WERI-Rb-1 (cell line): ENCODE measurements at places on chromosomes 2 and 18.

GRCh38 chr2:122273785-122274419, 518.5 kb downstream of the TSN start:
- no peak for DNase-seq

- no peak for DNase-seq
These were observed 62.5 kb downstream of the CTIF start for GRCh38 chr18:48601343-48601742.

DNA sequence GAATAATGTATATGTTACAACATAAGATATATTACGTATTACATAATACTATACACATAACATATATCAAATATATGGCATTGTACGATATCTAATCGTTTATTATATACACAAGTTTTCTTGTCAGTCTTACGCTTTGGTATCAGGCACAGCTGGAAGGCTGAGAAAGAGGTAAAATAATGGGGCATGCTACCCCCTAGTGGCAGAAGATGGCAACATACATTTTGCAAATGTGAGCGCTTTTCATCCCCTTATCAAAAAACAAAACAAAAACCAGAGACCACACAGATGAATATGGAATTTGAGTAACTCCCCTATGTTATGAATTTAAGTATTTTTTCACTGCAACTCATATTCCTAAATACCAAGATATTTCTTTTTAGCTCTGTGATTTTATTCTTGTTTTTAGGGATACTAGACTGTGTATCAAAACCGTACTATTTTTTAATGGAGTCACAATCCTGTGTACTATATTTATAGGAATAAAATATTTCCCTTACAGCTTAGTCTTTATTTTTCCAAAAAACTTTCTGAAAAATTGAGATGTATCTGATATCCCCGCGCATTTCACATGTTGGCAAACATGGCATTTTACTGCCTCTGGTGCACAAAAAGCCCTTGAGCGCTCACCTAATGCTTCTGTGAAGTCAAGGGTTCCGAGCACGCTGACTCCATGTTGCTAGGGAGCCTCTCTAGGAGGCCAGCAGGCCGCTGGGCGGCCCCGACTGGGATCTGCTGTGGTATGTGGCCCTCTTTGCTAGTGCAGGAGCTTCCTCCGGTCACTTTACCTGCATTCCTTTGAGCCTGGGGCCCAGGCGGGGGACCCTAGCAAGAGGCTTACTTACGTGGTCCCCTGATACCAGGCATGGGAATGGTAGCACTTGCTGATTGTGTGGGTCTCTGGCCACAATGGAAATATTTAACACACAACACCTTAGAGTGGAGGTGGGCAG, 62.5 kb downstream of the SLC4A3 start:
- DNase-seq = peak; percentile 51

- peak; percentile 59 for DNase-seq
These were observed 35.2 kb upstream of the CD207 start for GRCh38 chr2:70870790-70871189.

- no peak for DNase-seq
These were observed 11.4 kb upstream of the SLC20A1 start for GRCh38 chr2:112634153-112634873.

GRCh38 chr18:58697146-58697545, 25.9 kb downstream of the MALT1 start:
- DNase-seq = no peak

- DNase-seq = no peak
These were observed 1271.7 kb upstream of the SLC39A10 start for GRCh38 chr2:194385376-194385775.

DNA sequence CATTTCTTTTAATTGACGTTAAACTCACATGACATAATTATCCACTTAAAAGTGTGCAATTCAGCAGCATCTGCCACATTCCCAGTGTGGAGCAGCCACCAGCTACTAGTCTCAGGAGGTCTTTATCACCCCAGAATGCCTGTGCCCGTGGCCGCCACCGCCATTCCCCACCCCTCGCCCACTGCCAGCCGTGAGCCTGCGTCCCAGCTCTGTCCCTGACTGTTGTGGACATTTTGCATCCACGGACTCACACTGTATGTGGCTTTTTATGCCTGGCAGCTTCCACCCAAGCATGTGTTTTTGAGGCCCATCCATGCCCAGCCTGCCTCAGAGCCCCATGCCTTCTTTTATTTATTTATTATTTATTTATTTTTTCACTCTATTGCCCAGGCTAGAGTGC, 9.2 kb downstream of the BOK start:
- no peak for DNase-seq
